ENCODE measurements at places on chromosomes 6 and 20.
A peak's percentile ranks its signal among the peaks of the same experiment; 100 is the strongest.

DNA sequence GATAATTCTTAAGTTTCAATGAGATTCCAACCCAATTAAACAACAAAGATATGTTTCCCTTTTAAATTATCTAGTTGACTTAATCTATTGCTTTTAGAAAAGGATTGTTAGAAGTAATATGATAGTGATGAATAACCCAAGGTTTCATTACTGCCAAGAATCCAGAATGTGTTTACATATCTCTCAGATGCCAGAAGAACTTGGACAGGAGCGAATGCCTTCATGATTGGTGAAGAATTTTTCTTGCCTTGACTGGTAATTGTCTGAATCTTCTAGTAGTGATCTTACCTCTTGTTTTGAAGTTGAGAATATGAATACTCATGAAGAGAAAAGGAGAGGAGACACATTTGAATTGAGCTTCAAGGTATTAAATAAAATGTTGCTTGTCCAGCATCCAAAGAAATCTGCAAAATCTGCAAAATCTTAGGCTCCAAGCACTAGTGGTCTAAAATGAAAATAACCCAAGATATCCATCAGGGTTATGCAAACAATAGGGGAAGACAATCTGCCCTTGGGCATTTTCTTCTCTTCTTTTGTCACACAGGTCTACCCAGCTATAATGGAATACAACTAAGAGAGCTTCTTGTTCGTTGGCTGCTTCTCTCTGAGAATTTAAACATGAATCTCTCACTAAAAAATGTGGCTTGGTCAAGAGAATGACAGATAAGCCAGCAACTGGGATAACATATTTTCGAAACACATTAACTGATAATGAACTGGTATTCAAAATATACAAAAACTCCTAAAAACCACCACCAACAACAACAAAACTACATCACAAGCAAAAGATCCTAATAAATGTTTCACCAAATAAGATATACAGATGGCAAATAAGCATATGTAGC is 928.9 kb downstream of the EYS start:
- DNase-seq = no peak

DNA sequence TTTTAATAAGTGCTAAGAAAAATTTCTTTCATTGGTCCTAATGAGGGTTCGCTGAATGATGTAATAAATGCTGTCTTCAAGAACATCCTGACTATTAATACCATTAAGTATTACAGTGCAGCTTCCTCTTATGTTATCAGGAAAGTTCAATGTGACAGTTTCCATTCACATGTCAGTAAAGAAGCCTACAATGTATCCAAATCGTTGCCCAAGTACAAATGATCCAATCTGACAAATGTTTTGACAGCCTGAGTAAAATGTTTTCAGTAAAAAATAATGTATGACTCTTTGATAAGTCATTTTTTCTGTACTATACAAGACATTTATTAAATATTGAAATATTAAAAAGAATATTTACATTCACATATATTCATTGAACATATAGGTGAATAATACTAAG is 496.1 kb upstream of the MANEA start:
- DNase-seq = no peak

DNA sequence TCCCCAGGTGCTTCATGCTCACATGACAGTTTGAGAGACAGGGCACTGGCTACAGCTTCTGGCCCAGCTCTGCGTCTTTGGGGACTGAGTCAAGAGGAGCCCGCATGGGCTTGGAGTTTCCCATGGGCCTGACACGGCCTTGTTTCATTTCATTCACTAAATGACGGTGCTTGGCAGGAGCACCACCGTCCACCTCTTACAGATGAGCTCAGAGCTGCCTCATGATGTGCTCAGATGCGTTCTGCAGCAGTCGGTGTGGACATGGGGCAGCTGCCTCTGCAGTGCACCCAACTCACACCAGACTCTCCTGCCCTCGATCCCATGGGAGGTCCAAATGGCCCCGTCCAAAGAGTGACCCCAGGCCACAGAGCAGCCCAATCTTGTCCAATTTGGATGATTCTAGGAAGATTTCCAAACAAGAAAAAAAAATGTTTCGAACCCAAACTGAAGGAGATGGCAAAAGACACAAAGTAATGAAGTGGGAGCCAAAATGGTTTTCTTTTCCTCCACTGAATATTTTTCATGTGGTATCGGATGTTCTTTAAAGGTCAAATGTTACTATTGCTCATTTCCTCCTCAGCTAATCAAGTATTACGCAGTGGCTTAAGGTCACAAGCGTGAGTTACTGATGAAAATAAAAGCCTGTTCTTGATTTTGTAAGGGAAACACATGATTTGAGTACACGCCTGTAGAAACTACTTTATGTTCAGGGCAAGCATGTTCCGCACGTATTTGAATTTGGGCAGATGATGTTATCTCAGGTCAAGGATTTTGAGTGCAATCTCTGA is 524.2 kb downstream of the CDH26 start:
- DNase-seq = no peak

- DNase-seq = no peak
Observed at GRCh38 chr6:154122195-154122925, 83.3 kb downstream of the OPRM1 start.

DNA sequence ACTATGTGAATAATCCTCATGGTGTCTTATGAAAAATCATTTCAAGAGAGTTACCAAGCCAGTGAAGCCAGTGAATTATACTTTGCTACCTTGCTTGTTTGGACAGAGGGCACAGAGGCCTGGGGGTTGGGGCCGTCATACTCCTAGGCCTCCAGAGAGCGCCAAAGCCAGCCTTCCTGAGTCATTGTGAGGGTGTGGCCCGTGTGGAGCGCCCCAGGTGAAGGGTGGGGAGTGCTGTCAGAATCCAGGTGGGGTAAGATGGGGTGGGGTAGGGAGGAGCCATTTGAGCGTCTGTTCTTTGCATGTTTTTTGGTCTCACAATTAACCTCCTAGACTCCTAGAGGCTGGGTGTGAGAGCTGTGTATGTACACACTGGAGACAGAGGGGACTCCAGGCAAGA is 71.1 kb downstream of the PERP start:
- DNase-seq = no peak

DNA sequence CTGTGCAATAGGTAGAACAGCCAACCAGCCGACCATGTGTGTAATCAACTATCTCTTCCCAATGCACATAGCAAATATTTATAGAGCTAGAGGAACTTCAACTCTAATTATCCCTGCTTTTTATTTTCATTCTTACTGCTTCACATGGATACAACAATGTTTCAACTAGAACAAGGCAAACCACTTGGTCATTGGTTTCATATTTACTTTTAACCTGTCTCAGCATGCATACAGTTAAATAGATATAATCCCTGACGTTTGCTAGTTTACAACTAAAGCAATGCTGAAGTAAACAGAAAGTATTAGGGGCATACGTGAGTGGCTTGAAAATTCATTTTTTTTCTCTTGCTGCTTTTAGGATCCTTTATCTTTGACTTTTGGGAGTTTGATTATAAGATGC is 318.5 kb upstream of the MAP3K7 start:
- DNase-seq = no peak

DNA sequence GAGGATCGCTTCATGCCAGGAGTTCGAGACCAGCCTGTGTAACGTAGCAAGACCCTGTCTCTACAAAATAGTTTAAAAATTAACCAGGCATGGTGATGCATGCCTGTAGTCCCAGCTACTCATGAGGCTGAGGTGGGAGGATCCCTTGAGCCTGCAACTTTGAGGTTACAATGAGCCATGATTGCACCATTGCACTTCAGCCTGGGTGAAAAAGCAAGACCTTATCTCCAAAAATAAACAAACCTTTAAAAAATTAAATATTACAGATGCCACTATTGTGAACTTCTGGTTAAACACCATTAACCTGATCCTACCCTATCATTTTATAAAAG is 116.8 kb downstream of the ARHGAP18 start:
- DNase-seq = no peak

GRCh38 chr20:51172558-51173428 is 149.9 kb upstream of the KCNG1 start:
- no peak for DNase-seq

GRCh38 chr20:45775411-45775810 is 16.3 kb downstream of the WFDC3 start:
- no peak for DNase-seq

DNA sequence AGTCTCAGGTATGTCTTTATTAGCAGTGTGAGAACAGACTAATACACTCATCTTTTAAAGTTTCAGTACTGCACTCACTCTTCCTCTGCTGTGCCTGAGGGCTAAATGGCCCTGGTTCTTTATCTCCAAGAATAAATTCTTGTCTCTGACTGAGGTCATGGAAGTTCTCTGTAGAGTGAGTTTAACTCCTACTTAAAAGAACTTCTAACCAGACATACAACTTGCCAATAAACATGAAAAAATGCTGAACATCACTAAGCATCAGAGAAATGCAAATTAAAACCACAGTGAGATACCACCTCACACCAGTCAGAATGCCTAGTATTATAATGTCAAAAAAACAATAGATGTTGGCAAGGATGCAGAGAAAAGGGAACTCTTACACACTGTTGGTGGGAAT is 73.6 kb downstream of the ADAT2 start:
- no peak for DNase-seq

DNA sequence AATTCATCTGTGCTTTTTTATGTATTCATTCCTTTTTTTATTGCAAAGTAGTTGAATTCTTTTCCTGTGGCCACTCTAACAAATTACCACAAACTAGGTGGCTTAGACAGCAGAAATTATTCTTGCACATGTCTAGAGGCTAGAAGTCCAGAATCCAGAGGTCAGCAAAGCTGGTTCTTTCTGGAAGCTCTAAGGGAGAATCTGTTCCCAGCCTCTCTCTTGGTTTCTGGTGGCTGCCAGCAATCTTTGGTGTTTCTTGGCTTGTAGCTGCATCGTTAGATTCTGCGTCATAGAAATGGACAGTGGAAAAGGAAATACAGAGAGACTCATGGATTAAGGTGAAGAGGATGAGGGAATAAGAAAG is 39.3 kb downstream of the GSTA2 start:
- DNase-seq = no peak

DNA sequence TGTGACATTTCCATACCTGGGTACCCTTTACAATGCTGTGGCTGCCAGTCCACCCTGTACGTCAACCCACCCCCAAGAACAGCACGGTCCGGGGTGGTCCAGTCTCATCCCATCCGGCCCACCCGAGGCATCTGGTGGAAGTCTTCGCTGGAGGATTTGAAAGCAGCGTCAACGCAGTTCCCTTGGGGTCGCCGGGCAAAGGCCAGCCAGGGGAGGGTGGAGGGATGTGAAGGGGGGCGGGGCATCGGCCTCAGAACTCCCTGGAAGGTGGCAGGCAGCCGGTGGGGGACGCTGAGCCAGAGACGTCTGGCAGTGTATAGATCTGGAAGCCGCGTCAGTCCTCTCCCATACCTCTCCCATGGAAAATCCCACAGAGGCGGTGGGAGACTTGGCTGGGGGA is 1944.0 kb upstream of the DEFB115 start:
- no peak for DNase-seq

- DNase-seq = no peak
Observed at GRCh38 chr20:62818592-62819493, 2.0 kb downstream of the COL9A3 start.

GRCh38 chr6:19391926-19392325 is 445.2 kb upstream of the ID4 start:
- no peak for DNase-seq

DNA sequence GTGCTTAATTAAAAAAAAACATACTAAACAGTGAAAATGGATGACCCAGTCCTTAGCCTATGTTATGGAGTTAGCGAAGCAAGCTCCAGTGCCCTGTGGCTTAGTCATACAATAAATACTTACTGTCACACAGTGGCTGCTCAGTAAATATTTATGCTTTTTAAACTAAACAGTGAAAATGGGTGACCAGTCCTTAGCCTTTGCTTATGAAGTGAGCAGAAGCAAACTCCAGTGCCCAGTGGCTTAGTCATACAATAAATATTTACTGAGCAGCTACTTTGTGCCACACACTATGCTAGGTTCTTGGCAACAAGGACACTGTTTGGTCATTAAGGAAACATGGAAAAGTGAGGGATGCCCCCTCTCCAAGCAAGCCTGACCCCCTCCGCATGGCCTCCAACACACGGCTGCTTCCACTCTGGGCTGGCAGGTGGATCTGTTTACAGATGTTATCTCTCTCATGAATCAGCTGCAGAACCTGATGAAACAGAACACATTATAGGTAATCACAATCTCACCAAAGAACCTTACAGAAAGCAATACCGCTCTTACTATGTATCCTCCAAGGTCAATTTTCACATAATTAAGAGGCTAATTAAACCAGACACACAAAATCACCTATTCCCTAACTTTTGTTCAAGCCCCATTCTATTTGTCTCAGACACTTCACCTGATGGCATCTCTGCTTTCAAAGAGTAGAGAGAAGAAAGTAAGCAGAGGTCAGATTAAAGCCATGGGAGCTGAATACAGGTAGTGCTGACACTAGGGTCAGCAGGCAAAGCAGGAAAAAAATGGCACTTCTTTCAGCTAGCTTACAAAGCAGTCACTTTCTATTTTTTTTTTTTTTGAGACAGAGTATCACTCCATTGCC is 27.3 kb downstream of the CDK5RAP1 start:
- peak; percentile 62 for DNase-seq

DNA sequence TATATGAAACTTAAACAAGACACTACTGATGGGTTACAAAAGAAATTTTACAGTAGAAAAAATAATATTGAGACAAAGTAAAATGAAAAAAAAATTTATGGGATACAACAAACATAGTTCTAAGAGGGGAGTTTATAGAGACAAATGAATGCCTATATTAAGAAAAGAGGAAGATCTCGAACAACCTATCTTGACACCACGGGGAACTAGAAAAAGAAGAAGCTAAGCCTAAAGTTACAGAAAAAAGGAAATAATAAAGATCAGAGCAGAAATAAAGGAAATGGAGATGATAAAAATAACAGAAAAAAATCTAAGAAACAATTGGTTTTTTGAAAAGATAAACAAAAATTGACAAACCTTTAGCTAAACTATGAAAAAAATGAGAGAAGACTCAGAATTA is 9.1 kb upstream of the ECHDC1 start:
- DNase-seq = no peak

GRCh38 chr6:147837540-147837939 is 329.1 kb downstream of the SAMD5 start:
- no peak for DNase-seq

DNA sequence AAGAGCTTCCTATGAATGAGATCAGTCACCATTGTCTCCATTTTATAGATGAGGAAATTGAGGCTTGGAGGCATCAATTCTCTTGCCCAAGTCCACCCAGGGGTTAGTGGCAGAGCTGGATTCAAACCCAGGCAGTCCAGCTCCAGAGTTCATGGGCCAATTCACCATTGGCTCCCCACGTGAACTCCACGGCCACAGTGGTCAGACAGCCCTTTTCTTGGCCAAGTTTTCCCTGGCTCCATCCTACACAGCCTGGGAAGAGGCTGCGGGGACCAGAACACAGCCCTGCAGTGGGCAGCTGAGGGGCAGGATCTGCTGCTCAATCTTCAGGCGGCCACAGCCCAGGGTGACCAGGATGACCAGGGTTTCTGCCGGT is 20.5 kb downstream of the TGM2 start:
- no peak for DNase-seq

- DNase-seq = no peak
Observed at GRCh38 chr6:30981942-30982772, 1.4 kb upstream of the MUC21 start.

DNA sequence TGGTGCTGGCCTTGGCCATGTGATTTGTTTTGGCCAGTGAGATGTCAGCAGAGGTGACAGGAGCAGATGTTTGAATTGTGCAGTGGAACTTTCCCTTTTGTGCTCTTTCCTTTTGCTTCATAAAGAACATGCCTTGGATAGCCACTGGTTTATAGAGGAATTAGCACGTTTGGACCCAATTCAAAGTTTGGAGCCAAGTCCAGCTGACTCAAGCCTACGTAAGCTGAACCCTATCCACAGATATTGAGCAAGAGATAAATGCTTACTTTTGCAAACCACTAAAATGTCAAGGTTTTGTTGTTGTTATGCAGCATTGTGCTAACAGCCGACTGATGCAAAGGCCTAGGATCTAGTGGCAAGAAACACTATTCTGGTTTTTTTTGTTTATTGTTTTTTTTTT is 230.9 kb upstream of the CITED2 start:
- no peak for DNase-seq

Measured in NCI-H1930 (cell line).